ENCODE measurements at places on chromosomes 11 and 22.

DNA sequence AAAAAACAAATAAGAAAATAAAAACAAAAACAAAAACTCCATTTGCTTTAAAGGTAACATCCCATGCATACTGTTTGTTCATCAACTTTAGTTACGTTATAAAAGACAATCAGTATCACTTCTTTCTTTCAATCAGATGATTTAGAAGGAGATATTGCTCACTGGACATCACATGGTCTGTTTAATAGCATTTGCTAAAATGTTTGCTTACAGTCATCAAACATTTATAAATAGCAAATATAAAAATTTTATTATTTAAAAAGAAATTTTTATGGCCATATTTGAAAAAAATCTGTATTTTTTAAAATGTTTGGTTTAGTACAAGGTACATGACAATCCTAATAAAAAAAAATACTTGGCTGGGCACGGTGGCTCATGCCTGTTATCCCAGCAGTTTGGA, 22.6 kb downstream of the MMP26 start:
- no peak for DNase-seq

DNA sequence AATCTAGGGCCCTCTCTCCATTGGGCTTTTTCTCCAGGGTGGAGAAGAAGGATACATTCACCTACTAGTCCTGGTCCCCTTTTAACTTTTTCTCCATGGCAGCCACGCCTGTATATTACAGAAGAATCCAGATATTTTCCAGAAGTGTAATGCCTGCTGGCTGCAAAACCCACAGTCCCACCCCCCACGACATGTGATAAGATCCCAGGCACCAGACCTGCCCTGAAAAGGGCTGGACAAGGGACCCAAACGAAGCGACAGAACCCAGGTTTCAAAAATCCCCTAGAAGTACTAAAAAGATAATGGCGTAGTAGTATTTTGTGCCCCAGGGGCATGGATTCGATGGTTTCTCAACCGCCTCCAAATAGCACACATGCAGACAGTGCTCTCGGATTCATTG, 2.8 kb downstream of the WT1 start:
- no peak for DNase-seq

DNA sequence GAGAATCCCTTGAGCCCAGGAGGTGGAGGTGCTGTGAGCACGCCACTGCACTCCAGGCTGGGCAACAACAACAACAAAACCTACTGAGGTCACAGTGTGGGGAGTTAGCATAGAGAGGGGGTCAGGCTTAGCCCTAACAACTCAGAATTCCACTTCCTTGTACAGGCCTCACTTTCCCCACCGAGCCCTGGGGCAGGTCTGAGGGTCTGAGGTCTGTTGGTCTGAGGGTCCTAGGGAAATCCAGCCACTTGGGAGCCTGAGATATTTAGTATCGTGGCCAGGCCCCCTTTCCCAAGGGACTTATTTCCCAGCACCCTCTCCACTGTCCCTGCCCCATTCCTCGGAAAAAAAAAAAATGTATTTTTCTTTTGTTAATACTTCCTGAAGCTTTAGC, 34.8 kb upstream of the HORMAD2 start:
- DNase-seq: no peak

DNA sequence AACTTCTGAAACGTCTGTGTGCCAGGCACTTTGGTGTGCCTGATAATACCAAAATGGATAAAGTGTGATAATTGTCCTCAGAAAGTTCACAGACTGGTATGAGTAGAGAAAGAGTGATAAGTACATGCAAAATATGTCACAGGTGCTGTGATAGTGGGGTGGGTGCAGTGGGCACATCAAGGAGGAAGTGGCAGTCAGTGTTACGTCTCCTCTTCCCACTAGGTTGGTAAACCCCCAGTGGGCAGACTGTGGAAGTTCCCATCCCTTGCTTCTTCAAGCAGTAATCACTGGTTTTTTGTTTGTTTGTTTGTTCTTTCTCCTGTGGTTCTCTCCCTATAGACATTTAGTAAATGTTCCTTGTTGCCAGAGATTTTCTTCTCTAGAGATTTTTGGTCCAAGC, 5.4 kb downstream of the RNF121 start:
- DNase-seq: no peak

GRCh38 chr11:81331611-81332235, 1401.9 kb downstream of the FAM181B start:
- no peak for DNase-seq

GRCh38 chr11:62777389-62777788, 6.2 kb downstream of the TAF6L start:
- no peak for DNase-seq

DNA sequence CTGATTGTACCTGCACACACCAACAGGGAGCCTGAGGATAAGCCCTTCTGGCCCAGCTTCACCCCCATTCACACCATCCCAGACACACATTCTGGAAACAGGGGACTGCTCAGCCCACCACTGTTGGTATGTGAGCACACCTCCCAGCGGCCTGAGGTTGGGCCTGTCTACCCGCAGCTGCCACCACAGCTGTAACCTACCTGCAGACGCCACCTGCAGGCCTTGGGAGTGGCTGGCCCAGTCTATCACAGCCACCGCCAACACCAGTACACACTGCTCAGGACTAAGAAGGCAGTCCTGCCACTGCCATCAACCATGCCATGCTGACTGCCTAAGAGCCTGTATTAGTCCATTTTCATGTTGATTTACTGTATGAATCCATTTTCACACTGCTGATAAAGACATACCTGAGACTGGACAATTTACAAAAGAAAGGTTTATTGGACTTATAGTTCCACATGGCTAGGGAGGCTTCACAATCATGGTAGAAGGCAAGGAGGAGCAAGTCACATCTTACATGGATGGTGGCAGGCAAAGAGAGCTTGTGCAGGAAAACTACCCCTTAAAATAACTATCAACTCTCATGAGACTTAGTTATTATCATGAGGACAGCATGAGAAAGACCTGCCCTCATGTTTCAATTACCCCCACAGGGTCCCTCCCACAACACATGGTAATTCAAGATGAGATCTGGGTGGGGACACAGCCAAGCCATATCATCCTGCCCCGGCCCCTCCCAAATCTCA, 30.6 kb downstream of the RSF1 start:
- DNase-seq: no peak

DNA sequence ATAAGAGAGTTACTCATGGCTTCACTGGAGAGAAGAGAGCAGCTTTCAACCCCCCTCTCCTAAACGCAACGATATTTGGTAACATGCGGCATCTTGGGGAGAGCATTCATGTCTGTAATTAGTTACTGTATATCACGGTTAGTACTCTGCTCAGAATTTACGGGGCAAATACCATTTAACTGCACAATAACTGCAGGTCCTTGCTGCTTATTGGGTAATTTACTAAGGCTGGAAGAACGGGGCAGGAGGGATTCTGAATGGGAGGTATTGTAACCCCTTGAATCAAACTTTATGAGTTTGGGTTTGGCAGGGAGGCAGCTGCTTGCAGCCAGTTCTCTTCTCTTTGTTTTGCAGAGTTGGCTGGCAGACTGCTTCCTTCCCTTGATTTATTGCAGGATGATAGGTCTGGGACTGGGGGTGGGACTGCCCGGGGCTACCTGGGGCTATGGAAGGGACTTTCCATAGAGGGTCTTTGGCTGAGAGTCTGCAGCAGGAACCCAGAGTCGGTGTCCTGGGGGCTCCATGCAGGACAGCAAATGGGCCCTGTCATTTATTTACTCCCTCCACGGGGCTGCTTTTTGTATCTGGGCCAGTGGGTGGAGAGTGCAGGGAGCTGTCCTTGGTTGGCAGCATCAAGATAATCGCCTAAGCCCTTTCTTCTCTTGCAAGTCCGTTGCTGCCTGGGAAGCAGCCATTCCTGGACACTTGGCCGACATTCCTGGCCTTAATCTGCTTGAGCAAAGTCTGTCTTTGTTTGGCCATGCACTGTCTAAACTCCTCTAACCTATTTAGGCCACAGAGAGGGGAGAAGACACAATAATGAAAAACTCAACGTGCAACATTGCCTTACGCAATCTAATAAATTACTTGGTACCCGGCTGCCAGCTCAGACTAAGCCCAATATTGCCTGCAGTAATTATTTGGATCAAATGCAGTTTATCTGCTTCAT, 188.9 kb downstream of the ST3GAL4 start:
- DNase-seq: peak; percentile 20

- DNase-seq: no peak
Observed at GRCh38 chr11:7531011-7531410, 17.2 kb downstream of the PPFIBP2 start.

Measured in ELR (cell line).